ENCODE measurements at places on chromosomes 11 and 22. TPM values are rescaled to one million over a fixed set of nuclear protein-coding genes. Genes with fewer than 3 reads are reported as not detected.
A peak's percentile ranks its signal among the peaks of the same experiment; 100 is the strongest.

DNA sequence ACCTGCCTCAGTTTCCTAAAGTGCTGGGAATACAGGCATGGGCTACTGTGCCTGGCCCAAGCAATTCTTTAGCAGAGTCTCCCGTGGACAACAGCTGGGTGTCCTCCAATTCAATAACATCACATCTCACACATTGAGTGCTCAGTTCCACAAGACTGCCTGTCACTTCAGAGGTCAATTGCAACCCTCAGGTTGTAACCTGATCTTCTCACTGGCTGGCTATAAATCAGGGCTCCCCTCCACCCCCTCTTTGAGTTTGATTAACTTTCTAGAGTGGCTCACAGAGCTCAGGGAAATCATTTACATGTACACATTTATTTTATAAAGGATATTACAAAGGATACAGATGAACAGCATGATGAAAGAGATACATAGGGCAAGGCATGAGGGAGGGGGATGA, 68.1 kb downstream of the MCHR1 start:
- no peak for DNase-seq

DNA sequence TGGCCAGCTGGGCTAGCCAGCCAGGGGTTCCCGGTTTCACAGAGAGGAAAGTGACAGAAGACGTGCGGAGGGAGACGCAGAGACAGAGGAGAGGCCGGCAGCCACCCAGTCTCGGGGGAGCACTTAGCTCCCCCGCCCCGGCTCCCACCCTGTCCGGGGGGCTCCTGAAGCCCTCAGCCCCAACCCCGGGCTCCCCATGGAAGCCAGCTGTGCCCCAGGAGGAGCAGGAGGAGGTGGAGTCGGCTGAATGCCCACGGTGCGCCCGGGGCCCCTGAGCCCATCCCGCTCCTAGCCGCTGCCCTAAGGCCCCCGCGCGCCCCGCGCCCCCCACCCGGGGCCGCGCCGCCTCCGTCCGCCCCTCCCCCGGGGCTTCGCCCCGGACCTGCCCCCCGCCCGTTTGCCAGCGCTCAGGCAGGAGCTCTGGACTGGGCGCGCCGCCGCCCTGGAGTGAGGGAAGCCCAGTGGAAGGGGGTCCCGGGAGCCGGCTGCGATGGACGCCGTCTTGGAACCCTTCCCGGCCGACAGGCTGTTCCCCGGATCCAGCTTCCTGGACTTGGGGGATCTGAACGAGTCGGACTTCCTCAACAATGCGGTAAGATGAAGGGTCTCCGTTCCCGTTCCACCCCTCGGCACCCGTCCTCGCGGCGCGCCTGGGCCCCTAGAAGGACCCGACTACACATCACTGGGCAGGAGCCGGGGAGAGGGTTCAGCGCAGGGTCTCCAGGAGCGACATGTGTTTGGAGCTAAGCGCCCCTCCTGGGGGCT, at the start of gene CREB3L1:
Gene CREB3L1, plus strand, starts transcription at position 41 of the 765 bp plus-strand sequence. Its CDS starts 450 bp downstream, at position 491.
- DNase-seq, result peak; percentile 62

DNA sequence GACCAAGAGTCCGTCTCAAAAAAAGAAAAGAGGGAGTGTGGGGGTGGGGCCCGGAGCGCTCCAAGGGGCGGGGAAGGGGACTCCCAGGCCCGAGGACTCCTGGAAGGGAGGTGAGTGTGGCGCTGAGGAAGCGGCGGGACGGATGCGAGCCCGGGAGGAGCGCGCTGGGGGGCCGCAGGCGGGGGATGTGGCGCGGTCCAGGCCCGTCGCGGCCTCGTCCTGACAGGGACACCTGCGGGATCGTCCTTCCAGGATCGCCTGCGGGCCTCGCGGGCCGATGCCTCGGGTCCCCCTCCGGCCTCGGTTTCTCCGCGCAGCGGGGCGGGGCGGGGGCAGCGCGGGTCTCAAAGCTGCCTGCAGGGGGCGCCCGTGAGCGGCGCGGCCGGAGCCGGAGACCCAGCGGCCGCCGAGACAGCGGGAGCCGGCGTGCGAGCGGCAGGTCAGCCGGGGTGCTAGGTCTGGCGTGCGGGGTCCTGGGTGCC, 3.8 kb upstream of the ADORA2A start:
- DNase-seq, result peak; percentile 70

DNA sequence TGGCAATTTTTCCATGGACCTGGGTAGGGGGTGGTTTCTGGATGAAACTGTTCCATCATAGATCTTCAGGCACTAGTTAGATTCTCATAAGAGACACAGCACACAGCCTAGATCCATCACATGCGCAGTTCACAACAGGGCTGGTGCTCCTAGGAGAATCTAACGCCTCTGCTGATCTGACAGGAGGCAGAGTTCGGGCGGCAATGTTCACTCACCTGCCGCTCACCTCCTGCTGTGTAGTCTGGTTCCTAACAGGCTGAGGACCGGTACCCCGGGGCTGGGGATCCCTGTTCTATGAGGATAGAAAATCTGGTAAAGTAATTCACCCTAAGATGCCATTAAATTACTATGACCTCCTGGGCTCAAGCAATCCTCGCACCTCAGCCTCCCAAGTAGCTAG, 318.0 kb downstream of the KIRREL3 start:
- DNase-seq, result no peak

DNA sequence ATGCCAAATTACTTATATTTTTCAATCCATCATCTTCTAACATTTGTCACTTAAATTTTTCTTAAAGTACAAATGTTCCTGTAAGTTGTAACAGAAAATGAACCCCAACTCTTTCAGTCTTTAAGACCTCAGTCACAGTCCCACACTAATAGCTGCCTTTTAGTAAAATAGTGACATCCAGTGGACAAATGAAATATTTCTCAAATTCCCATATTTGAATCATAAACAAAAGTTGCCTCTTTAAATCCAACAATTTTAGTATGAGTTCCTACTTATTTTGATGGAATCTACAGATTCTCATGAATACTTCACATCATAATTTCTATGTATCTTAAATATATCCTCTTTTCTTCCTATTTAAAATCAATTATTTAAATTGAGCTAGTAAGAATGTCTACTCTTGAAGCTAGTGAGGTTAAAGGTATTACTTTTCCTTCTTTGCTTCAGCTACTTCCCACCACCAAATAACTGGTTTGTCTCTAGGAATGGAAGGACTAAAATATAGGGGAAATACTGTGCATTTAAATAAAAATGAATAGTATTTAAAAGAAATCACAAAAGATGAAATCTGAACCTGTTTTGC, 9.2 kb downstream of the LIN7C start:
- no peak for DNase-seq

DNA sequence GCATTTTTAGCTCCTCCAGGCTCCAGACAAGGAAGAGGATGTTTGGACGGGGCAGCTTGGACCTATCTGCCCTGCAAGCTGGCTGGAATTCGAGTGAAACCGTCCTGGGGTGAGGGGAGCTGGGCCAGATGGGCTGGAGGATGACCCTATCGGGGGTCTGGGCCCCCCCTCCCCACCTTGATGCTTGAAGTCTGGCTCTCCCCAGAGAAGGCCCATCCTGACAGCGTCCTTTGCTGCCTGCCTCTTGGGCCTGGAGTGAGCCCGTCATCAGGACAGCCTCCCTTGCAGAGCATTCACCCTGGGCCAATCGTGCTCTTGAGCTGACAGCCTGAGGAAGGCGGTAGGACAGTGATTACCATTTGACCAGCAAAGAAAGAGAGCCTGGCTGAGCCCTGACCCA, 5.3 kb upstream of the PDGFB start:
- no peak for DNase-seq

DNA sequence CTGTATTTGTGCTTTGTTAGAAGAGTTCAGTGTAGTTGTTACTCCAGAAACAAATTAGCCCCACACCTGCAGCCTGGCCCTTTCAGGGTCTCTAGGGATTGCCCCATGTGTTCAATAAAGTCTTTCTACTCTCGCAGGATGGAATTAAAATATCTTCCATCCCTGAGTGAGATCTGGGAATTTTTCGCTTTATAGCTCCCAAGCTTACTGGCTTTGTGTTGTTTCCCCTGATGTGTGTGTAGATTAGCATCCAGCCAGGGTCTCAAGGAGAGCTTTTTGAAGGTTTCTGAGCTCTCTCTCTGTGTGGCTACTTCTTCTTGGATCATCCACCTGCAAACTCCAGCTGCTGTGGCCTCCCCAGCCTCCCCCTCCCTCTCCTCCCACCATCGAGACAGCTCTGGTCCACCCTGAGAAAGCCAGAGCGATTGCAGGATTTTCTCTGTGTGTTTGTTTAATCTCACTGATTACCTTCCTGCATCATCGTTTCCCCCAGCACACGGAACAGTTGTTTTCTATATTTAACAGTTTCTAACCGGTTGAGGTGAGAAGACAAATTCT, 553.5 kb downstream of the TBC1D22A start:
- no peak for DNase-seq

DNA sequence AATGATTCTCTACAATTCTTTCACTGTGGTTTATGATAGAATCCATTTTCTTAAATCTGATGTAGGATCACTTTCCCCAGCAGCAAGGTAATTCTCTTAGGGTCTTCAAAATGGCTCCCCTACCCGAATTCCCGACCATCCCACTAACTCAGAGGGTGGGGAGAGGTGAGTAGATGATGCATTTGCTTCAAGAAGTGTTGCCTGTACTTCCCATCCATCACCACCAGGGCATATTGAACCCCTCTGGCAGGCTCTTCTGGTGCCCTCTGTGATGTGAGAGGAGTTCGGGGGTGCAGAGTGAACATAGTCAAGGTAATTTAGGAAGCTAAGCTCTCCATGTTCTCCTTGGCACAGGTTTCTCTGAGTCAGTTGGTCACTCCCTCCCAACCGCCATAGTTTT, 52.3 kb downstream of the ZNRF3 start:
- DNase-seq, result no peak

DNA sequence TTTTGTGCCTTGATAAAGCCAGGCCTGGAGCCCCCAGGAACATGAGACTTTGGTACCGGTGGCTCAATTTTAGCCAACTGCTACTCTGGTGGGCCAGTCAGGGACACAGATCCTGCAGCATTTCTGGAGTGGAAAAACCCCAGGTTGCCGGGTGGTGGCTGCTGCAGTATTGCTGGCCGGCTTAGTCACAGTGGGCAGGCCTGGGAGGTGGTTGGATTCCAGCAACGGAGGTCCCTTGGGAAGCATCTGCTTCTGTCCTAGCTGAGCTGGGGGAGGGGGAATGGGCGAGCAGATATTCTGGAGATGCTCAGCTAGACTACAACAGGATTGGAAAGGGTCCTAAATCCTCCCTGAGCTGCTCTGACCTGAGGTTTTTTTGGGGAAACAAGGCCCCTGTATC, 31.6 kb upstream of the ACCSL start:
- DNase-seq, result no peak

GRCh38 chr22:38230108-38230825, 28.5 kb downstream of the MAFF start:
- no peak for DNase-seq

DNA sequence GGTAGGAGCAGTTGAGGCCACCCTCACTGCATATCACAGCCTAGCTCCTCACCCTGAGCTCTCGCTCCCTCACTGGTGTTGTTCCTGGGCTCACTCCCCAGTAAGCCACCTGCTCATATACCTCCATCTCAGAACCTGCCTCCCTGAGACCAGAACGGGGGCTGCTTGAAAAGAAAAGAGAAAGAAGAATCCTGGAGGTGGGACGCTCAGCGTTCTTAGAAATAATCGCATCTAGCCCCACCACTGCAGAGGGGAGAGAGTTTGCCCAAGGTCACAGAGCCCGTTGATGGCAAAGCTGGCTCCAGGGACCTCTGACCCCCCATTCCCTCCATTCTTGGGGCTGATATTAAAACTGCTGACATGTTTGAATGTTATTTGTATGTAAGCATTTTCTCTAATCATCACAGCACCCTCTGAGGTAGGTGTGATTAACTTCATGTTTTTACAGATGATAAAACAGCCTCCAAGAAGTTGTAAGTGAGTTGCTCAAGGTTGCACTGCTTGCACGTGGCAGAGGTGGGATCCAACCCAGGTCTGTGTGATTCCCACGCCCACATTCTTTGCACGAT, 132.6 kb upstream of the TEAD1 start:
- no peak for DNase-seq

DNA sequence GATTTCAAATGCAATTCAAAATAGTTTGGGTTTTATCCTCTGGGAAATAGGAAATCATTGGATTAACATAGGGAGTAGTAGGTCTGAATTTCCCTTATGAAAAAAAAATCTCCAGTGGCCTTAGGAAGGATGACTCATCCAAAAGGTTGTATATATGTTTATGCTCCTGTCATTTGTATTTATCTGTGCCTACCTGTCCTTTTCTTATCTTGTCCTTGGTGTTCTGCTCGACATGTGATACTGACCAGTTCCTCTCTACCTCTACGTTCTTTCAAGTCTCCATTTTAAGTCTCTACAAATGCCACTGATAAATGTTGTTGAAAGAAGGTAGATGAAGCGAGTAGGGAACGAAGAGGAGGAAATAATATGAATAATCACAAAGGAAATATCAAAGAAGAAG, 3.0 kb upstream of the SOX6 start:
- no peak for DNase-seq

DNA sequence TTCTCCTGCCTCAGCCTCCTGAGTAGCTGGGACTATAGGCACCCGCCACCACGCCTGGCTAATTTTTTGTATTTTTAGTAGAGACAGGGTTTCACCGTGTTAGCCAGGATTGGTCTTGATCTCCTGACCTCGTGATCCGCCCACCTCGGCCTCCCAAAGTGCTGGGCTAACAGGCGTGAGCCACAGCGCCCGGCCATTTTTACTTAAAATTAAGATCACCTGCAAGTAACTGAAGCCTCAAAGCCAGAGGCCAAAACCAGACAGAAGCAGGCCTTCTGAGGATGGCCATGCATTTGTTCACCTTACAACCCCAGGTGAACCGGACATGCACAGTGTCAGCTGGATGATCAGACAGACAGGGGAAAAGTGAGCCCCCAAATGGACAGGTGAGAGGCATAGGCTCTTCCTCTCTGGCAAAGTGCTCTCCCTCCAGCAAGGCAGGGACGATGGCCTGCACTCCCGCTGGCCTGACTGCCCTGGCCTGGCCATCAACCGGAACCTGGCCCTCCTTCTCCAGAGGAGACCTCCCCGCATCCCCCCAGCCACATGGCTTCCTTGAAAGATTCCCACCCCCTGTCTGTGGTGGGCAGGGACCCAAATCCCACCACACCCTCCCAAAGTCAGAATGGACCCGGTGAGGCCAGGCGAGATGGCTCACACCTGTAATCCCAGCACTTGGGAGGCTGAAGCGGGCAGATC, 25.9 kb downstream of the APOBEC3H start:
- no peak for DNase-seq

DNA sequence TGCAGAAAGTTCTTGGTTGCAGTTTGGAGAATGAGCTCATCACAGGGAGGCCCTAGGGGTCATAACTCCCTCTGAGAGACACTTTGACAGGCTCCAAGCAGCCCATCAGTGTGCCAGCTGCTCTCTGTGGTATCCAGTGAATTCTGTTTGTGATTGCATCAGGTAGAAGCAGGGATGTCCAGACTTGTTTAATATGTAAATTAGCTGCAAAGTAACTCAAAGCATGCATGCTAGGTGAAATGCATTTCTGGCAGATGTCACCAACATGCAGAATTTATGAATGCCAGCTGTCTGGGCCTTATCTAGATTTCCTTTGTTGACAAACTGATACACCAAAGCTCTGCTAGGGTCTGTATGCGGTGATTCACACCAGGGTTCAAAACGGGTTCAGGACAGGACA, 123.6 kb upstream of the MTNR1B start:
- no peak for DNase-seq

Gene OR5B2
- total RNA-seq, result not detected

Gene KCNK4
- total RNA-seq, result not detected

Gene LGR4
- 51.5 TPM for total RNA-seq

Gene INS
- not detected for total RNA-seq

Gene EIF1AD
- total RNA-seq, result 61.0 TPM

Gene DBX1
- 29.6 TPM for total RNA-seq

Gene PANX3
- not detected for total RNA-seq

Measured in neural crest cell (in vitro differentiated cells).